Stimulated activated CD8-positive, alpha-beta memory T cell treated with anti-CD3 and anti-CD28 coated beads, Interleukin-15, amount 100 ng/mL, for 1 hour (primary cell): ENCODE measurements at places on chromosomes 2 and 18.

DNA sequence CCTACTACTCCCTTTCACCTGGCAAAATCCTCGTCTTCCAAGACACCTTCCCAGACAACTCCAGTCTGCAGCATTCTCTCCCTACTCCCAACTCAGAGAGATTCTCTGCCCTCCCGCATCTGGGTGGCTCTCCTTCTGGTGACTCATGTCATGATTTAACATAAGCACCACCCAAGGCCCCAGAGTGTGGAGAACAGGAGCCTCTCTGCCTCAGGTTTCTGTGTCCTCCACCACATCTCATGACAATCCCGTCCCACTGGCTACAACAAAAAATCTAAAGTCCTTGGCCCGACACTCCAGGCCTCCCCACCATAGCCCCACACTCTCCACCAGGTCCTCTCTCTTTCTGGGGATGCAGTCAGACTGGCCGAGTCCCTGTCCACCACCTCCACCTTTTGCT lies 197.1 kb downstream of the BCL11A start:
- no peak for DNase-seq

- no peak for DNase-seq
Observed at GRCh38 chr2:51165534-51166260, 133.8 kb upstream of the NRXN1 start.

DNA sequence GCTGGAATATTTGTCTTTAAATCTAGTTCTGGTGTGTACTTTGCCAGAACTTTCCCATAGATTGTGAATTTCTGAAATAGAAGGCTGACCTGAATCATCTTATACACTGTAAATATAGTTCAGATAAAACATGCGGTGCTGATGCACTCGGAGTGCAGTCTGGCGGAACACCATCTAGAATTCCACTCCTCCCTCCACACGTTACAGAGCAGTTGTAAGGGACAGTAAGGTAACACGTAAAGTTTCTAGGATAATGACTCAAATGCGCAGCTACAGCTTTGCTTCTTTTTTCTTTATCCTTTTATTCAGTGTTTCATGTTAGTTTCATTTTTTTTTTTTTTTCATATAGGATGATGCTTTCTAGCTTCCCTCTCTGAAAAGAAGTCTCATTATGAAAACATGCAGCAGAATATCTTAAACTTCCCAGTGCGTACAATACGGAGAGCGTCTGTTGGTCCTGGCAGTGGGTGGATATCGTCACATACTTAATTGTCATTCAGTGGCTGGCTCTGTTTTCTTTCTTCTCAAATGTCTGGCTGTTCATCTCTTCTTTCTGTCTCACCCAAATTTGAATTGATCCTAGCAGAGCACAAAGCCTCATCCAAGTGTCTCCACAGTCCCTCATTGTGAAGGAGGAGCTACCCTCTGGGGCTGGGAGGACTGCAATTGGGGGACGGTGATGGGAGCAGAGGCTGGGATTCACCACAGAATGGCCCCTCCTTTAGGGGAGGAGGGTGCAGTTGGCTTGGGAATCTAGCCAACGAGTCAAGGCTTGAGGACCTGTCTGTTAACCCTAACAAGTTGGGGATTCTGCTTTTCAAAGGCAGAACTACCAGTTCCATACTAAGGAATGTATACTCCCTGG lies 138.8 kb downstream of the MYT1L start:
- DNase-seq = no peak

GRCh38 chr18:2692508-2692907 lies 37.0 kb downstream of the SMCHD1 start:
- DNase-seq = no peak

GRCh38 chr18:22604390-22604985 lies 186.8 kb upstream of the CTAGE1 start:
- no peak for DNase-seq

- no peak for DNase-seq
Observed at GRCh38 chr2:165762723-165763122, 31.3 kb downstream of the GALNT3 start.

DNA sequence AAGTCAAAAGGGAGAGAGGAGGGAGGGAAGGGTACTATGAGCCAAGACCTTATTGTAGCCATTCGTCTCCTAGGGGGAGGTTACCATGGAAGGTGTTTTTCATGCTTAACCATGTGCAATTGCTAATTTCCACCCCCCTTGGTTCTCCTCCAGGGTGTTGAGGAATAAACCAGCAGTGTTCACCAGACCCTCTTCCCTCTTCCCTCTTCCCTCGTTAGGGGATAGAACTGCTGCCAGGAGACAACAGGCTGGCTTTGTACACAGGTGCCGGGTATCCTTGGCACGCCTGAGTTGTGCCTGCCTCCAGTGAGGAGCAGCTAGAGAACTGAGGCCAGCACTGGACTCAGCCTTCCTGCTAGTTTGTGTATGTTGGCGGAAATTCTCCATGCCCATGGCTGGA lies 41.1 kb upstream of the ARL5A start:
- no peak for DNase-seq

- DNase-seq = no peak
Observed at GRCh38 chr2:43073401-43073825, 153.0 kb downstream of the ZFP36L2 start.

- DNase-seq = no peak
Observed at GRCh38 chr2:208036357-208036756, 11.0 kb upstream of the PLEKHM3 start.

GRCh38 chr2:235498541-235498940 lies 4.7 kb downstream of the AGAP1 start:
- no peak for DNase-seq

DNA sequence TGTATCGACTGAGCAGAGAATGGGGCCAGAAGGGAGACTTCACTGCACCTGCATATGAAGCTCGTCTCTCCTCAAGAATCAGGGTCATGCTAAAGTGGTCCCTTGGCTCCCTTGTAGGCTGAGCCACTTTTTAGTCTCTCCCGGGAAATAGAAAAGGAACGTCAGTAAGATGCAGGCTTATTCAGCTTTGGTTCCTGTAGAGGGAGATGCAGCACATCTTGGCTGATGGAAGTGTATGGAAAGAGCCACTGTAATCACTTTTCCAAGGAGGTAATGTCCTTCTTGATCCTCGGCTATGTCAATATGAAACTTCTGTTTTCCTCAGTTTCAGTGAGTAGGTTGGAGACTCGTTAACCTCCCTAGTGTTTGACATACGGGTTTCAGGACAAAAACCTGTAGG lies 235.2 kb downstream of the GCA start:
- DNase-seq = no peak
